ENCODE measurements at places on chromosomes 16 and 17. TPM values are rescaled to one million over a fixed set of nuclear protein-coding genes. Genes with fewer than 3 reads are reported as not detected.

Gene SPNS3
- 0.08 TPM for polyA plus RNA-seq

DNA sequence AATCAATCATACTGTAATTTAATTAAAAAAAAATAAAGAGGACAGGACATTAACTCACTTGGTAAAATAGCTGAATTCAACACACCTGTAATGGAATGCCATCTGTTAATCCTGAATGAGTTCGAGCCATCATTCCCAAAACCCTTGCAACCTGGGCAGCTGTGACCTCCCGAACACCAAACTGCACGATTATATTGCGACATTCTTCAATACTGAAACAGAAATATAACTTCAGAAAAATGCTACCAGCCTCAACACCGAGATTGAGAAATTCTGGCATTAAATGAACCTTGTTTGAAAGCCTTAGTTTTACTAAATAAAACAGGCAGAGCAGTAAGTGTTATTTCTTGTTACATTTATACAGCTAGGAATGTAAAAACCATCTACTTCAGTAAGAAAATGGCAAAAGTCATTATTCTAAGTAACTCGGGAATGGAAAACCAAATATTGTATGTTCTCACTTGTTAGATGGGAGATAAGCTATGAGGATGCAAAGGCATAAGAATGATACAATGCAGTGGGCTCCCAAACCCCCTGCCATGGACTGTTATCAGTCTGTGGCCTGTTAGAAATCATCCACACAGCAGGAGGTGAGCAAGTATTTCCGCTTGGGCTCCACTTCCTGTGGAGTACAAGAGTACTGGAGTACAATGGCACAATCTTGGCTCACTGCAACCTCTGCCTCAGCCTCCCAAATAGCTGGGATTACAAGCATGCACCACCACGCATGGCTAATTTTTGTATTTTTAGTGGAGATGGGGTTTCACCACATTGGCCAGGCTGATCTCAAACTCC is 46.5 kb downstream of the CNOT1 start:
- no peak for DNase-seq

- DNase-seq: no peak
These were observed 84.6 kb downstream of the MRTFB start for GRCh38 chr16:14155572-14156190.

DNA sequence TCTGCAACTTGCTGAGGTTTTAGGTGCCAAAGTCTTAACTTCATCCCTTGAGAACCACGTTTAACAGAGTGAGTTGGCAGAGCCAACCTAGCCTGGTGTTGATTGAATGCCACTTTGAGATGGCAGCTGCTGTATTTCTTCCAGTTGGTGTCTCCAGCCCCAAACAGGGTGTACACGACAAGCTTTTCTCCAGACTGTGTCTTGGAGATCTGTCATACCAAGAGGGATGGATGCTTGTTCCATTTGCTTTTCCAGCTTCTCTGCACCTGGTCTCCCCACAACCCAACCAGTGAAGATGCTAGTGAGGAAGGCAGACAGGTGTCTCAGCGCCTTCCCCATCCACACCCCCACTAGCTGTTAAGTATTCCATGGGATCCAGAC is 141.1 kb upstream of the HS3ST2 start:
- peak; percentile 29 for DNase-seq

DNA sequence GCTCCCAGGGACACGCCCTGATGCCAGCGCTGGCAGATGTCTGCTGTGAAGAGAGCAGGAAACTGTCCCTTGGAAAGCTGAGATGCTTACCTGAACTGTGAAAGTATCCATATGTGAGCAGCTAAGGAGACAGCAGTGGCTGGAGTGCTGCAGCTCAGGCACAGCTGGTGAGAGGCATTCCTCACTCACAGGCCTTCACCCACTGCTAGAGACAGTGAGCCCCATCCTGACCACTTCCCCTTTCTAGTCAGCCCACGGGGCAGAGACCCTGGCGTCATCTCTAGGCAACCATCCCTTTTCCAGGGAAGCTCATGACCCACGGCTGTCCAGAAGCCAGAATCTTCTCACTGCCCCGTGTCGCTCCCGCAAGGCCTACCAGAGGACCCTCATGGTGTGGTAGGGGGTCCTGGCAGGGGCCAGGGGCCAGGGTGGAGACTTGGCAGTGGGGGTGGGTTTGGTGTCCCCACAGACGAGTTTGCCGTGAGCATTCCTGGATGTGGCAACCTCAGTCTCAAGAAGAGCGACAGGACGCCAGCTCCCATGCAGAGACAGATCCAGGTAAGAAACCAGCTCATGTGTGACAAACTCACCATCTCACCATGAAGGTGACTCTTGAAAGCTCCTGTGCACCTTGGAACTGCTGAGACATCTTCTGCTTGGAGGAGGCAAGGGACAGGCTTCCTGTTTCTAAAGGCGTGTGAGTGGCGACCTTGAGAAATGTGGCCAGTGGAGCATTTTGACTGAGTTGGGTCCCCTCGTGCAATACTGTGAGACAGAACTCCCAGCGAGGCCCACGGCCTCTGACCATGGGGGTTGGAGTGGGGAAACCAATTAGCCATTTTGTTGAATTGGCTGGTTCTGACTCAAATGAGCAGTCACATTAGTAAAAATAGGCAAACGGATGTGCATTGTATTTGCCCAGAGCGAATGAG is at the start of gene SCIMP:
Gene SCIMP, minus strand, starts transcription at position 216 of the 932 bp plus-strand sequence. Its CDS starts 105 bp downstream, at position 111.
- no peak for DNase-seq

- DNase-seq: no peak
These were observed 3.3 kb downstream of the KRT37 start for GRCh38 chr17:41421116-41421515.
